ENCODE measurements at places on chromosomes 5 and 9. TPM values are rescaled to one million over a fixed set of nuclear protein-coding genes. Genes with fewer than 3 reads are reported as not detected.
A peak's percentile ranks its signal among the peaks of the same experiment; 100 is the strongest.

DNA sequence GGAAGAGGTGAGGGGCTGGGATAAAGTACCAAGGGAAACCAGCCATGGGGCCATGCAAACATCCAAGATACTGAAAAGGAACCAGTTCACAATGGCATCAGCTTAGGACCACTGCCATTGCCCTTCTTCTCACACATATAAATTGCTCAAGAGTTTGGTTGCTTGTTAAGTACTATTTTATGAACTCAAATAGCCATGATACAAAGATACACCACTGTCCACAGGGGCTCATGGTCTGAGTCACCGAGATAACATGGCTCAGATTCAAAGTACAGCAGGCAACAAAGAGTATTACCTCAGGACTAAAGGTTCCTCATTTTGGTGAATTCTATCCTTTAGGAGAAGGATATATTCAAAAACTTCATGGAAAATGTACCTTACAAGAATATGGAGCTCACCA is 55.6 kb downstream of the FANCC start:
- no peak for DNase-seq

DNA sequence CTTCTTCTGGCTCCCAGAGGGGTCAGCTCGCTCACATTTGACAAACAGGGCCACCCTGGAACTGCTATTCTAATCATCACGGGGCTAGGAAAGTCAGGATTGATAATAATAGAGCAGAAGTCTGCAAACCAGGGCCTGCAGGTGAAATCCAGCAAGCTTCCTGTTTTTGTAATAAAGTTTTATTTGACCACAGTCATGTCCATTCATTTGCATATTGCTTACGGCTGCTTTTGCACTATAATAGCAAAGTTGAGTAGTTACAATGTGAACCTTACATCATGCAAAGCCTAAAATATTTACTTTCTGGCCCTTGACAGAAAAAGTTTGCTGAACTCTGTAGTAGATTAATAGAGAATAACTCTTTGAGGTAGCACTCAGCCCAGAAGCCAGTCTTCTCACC is 63.2 kb upstream of the CTXN3 start:
- no peak for DNase-seq

Gene ADAMTS13
- 3.6 TPM for total RNA-seq

DNA sequence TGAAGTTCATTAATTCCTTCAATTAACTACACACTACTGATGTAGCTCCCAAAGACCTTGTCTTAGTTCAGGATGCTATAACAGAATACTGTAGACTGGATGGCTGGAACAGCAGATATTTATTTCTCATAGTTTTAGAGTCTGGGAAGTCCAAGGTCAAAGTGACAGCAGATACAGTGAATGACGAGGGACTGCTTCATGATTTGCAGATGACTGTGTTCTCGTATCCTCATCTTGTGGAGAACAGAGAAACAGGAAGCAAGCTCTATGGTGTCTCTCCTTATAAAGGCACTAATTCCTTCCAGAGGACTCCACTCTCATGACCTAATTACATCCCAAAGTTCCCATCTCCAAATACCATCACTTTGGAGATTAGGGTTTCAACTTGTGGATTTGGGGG is 65.6 kb upstream of the MAP1B start:
- DNase-seq: no peak

DNA sequence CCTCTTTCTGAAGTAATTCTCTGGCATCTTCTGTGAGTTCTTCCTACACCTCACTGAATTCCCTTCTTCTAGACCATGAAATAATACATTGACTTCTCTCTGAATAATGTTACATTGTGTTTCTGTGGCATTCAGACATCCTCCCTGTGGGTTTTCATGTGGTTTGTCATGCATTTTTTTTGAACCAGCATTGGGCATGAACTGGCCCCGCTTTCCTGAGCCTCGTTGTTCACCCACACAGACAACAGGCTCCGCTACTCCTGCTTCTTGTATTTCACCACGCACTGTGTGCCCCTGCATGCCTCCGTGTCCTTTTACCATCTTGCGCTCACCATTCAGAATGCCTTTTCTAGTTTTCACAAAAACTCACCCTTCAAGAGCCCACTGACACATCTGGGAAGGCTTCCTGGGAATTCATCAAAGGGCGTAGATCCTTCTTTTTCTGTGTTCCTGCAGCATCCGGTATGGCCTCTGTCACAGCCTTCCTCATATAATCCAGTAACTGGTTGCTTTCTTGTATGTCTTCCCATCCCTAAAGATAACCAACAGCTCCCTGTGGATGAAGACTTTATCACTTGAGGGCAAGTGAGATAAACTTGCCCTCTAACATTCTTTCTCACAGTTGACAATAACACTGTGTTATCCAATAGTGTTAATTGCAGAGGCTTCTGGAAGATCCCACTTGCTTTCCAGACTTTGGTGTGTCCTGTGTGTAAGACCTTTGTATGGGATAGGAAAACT is 51.5 kb upstream of the ADAMTSL1 start:
- DNase-seq: no peak

- no peak for DNase-seq
Observed at GRCh38 chr5:45697201-45697600, 1.0 kb upstream of the HCN1 start.

Gene ELOVL7
- total RNA-seq: 0.46 TPM

DNA sequence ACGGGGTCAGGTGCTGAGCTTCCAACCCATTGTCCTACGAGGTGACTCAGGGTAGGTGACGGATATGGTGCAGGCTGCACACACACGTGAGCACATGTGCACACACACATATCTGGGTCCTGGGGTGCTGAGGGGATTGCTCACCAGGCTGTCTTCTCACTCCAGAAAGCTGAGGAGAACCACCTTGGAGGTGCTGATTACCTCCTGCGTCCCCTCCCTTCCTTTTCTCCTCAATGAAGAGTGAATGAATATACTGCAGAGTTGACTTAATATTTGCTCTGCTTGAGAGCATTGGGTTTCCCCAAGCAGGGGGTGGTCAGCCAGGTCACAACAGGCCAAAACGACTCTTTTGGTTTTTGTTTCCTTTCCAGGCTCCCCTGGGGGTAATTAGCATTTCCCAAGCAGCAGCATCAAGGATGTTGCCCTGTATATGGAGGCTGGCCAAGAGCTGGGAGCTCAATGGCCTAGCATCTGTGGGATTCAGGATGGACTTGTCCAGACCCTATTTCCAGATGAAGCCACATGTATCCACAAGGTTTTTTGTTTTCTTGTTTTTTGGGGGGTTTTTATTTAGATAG is 49.7 kb downstream of the PDZD2 start:
- DNase-seq: no peak

GRCh38 chr9:32508728-32509127 is 17.3 kb downstream of the RIGI start:
- no peak for DNase-seq

Gene FAM221B
- total RNA-seq: not detected

Gene PCDHA11
- not detected for total RNA-seq

GRCh38 chr5:61817472-61818326 is 485.6 kb downstream of the ZSWIM6 start:
- DNase-seq: no peak

Gene WDR38
- not detected for total RNA-seq

Gene SPINK13
- not detected for total RNA-seq

DNA sequence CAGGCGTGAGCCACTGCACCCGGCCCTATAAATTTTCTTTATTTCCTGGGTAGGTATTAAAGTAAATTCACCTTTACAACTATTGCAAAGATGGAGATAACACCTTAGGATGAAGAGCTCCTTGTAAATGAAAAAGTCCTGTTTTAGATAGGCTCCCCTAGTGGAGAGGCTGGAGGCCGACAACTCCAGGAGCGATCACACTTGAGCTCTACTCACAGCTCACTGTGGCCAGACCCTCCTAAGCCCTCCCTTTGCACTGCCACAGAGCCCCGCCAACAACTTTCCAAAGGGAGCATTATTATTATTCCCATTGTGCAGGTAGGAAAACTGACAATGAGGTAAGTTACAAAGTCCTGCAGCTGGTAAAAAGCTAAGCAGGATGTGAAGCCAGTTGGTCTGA is 139.1 kb upstream of the ERCC6L2 start:
- no peak for DNase-seq

GRCh38 chr5:37975531-37975930 is 135.7 kb upstream of the GDNF start:
- DNase-seq: no peak

GRCh38 chr5:158943057-158943456 is 156.7 kb downstream of the EBF1 start:
- peak; percentile 76 for DNase-seq

DNA sequence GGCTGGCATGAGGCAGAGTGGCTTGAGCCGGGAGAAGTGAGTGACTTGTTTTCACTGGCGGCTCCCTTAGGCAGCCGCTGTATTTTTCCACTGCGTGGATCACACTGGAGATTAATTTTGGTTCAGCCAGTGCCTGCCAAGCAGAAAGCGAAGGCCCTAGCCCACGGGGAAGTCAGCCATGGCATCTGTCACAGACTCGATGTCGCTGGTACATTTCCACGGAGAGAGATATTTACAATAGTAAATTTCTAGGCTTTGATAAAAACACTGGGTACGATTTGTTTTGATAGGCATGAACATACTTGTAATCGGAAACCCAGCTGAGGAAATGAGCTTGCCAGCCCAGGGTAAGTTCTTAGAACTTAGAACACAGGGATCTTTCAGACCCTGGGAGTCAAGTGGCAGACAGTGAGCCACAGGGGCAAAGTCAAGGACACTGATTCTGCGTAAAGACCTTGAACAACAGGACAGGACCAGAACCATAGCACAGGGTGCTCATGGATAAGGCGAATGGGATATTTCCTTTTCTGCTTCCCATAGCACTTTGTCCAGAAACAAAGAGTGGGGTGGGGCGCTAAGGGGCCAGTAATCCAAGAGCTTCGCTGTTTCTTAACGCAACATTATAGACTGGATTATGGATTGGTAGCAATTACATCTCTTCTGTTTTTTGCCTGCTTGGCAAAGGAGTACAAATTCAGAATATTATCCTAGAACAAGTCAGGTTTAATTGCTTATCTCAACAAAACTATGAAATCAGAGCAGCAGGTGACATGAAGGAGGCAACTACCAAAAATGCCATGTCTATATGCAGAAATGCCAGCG is 4.5 kb downstream of the DUSP1 start:
- peak; percentile 78 for DNase-seq

Gene PCDHB9
- 1.3 TPM for total RNA-seq

GRCh38 chr5:73637565-73637964 is 11.6 kb downstream of the ARHGEF28 start:
- no peak for DNase-seq

- DNase-seq: no peak
Observed at GRCh38 chr9:88321764-88322163, 66.5 kb upstream of the SPIN1 start.

- no peak for DNase-seq
Observed at GRCh38 chr5:102718819-102719218, 36.3 kb upstream of the PAM start.

Gene CDX1
- not detected for total RNA-seq

Gene MTREX
- total RNA-seq: 61.4 TPM

GRCh38 chr9:133035669-133036068 is 4.9 kb downstream of the GTF3C5 start:
- DNase-seq: no peak

- no peak for DNase-seq
Observed at GRCh38 chr9:128385496-128386460, 14.6 kb downstream of the URM1 start.

Gene FOXD4L6
- total RNA-seq: not detected

Gene GDNF
- not detected for total RNA-seq

- no peak for DNase-seq
Observed at GRCh38 chr5:173217626-173218397, 17.2 kb downstream of the NKX2-5 start.

DNA sequence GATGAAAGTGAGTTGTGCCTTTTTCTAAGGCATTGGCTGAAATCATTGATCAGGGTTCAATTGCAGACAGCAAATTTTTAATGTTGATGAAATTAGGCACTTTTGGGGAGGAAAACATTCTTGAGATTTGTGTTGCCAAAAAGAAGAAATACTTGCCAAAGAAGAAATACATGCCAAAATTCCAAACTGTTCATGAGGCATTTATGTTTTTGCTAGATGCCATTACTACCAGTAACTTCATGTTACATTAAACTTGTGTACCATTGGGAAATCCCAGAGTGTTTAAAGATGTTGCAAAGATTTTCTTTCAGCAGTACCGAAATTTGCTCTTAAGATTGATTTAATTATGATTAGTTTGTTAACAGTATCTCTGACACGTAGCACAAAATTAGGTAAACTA is 7.0 kb downstream of the XRCC4 start:
- DNase-seq: no peak

Gene PCDHA8
- total RNA-seq: not detected

GRCh38 chr5:139141446-139142204 is 56.5 kb downstream of the SIL1 start:
- DNase-seq: no peak

Gene HMMR
- total RNA-seq: 0.92 TPM

DNA sequence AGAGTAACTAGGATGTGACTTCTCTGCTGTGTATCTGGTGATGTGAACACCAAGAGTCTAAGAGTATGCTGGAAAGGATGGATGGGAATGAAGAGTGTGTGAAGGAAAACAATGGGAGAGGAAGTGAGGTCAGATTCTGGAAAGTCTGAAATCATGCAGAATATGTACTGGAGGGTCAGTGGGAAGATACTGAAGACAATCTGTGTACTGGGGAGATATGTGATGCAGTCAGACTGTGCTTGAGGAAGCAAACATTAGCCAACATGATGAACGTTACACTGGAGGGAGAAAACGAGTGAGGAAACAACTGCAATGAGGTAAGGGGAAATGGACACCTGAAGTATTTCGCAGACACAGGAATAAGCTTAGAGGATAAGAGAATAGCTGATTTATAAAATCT is 105.7 kb downstream of the NR3C1 start:
- DNase-seq: no peak

Measured in Right ventricle myocardium inferior (tissue), 1 donor.